8988T (cell line): ENCODE measurements at places on chromosomes 6 and 20.

DNA sequence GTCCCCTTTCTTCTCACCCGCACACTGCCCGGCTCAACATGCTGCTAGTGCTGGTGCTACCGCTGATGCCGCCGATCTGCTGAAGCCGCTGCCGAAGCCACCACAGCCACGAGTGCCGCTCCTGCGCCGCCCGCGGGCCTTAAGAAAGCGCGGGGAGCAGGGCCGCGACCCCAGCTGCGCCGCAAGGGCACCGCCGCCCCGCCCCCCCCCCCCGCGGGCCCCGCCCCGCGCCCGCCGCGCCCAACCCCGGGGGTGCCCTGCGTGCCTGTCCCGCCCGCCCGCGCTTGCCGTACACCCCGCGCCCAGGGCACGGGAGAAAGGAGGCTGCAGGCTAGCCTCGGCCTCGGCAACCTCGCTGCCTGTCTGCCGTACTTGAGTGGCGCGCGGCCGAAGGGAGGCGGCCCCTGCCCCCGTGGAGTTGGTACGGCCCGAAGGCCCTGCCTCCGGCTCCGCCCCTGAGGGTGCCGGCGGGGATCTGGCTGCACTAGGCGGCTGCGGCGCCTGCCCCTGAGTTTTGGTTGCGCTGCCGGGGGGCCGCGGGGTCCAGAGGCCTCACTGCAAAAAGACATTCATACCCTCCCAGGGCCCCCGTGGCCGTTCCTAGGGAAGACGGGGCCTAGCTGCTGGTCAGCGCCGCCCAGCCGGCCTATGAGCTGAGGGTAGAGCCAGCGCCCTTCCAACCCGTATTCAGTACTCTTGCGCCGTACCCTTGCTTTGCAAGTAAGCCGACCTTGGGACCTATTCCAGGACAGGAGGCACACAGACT lies at the start of gene SOD2:
Gene SOD2 (minus strand): TSS at position 114 of the 766 bp plus-strand sequence. CDS start 74 bp downstream, at position 40.
- DNase-seq: peak; percentile 77

DNA sequence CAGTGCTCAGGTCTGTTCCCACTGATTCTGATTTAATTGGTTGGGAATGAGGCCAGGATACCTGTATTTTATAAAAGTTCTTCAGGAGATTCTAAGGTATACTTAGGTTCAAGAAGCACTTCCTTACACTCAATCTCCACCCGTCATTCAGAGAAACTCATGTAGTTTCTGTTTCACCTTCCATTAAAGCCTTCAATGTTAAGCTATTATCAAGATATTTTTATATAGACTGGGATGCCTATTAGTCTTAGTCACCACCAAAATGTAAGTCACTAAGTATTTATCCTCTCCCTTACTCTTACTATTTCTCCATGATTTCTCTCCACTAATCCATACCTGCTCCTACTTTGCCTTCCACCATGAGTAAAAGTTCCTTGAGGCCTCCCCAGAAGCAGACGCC lies 38.1 kb upstream of the GCLC start:
- DNase-seq: no peak

GRCh38 chr6:83860782-83861495 lies 1.4 kb downstream of the CYB5R4 start:
- no peak for DNase-seq

DNA sequence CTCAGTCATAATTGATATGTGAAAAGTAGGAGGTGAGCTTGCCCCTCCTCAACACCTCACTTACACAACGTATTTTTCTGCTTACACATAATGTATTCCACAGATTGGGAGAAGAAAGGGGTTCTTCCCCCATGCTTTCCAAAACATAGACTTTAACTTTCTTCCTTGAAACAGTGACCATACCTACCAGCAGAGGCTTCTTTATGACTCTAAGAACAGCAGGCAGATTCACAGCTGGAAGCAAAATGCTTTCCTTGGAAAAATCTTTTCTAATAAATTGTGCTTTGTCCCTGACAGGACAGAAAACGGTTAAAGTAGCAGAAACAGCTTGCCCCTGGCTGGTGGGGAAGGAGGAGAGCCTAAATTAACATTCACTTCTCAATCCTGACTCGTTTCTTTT lies 629.1 kb upstream of the IMPG1 start:
- DNase-seq: no peak

DNA sequence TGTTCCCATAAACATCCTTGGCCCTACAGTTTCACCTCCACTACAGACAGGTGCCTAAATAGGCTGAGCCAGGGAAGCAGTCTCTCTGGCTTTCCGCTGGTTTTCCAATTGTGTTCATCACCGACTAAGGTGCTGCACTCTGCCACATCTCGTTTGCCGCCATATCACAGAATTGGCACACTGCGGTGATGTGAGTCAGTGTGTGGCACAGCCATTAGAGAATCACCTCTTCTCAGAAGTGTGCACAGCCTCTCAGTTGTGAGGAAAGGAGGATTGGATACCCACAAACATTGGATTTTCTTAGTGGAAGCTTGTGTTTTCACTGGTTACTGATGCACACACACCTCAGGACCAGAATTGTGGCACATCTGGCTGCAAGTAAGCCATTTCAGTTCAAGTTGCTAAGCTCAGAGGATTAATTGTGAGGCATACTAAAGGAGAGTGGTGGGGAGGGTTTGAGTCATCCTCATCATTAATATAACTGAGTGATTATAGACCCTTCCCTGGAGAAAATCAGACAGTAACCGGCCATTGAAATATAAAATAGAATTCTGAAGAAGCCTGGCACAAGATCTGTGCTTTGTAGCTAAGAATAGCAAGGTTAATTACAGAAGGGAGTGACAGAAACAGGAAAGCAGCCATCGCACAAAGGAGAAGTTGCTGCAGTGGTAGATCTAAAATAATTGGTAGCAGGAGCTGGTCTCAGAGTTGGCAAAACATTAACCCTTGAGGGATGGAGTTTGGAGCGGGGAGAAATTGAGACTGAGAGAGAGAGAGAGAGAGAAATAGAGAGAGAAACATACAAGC lies 506.9 kb downstream of the LMBRD1 start:
- DNase-seq: no peak

- no peak for DNase-seq
Observed at GRCh38 chr6:36378936-36379335, 8.5 kb downstream of the ETV7 start.

DNA sequence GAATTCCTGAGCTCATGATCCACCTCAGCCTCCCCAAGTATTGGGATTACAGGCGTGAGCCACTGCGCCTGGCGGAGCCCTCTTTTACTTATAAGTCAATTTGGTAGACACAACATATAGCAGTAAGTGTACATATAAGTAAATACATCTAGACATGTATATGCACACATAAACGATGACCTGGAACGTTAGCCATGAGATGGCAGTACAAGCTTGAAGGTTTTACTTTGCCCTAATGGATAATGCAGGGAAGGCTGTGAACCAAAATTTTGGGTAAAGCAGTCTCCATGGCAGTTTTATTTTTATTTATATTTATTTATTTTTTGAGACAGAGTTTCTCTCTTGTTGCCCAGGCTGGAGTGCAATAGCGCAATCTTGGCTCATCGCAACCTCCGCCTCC lies 2.4 kb upstream of the GNMT start:
- DNase-seq: no peak
